Lung (tissue), 17 donors: ENCODE measurements at places on chromosomes 1 and 21.
A peak's percentile ranks its signal among the peaks of the same experiment; 100 is the strongest.

- DNase-seq = no peak
Measured at GRCh38 chr21:39316729-39317128, 3.3 kb upstream of the BRWD1 start.

DNA sequence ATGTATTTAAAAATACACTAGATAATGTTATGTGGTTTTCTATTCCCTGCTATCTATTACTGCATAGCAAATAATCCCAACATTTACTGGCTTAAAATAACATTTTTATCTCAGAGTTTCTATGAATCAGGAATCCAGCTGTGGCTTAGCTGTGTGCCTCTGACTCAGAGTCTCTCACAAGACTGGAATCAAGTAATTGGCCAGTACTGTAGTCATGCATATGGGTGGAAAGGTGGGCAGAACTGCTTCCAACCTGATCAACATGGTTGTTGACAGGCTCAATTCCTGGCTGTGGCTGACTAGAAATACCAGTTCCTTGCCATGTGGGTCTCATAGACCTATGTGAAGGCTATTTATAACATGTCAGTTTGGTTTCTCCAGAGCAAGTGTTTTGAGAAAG is 131.8 kb downstream of the PDE4B start:
- DNase-seq = no peak

DNA sequence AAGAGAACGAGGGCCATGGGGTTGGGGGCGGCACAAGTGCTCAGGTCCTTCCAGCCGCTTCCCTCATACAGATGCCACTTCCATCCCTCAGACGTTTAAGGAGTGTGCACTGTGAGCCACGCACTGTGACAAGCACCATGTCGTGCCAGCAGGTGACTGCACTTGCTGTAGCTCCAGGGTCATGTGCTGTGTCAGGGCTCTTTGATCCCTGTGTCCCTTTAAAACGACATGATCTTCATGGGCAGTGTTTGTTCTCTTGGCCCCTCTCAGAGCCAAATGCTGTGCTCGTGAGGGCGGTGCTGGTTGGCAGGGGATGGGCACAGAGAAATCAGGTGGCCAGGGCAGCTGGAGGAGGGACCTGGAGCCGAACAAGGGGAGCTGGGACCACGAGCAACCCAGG is 19.9 kb downstream of the IL10RB start:
- DNase-seq = no peak

GRCh38 chr1:1433804-1434130 is 1.7 kb upstream of the VWA1 start:
- peak; percentile 72 for DNase-seq

DNA sequence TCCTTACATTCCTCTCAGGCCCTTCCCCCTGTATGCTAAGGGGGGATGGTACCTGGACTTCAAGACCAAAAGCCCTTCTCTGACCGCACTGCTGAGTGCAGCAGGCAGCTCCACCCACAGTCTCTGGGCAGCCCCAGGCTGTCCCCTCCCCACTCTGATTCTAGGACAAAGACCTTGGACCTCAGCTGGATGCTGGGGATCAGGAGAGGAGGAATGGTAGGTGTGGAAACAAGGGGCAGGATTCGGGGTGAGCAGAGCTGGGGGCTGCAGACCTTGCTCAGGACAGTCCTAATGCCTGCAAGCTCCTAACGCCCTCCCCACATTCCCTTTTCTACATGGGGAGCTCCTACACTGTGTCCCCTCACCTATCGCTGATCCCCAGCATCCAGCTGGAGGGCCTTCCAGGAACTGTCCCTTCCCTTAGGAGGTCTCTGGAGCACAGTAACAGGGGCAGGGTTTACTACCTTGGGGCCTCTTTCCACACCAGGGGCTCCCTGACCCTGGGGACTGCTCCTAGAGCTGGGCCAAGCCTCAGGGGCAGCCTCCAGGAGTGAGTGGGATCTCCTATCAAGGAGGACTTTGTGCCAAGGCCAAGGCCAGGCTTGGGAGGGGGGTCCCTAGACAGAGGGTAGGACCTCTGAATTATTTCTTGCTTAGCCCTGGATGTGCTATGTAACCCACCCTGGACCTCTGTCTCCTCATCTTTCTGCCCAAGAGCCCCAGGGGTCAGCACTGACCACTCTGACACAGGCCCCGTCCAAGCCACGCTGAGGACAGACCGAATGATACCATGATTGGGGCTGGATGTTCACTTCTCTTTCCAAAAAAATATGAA is 5.6 kb downstream of the CLDN19 start:
- DNase-seq = no peak

- no peak for DNase-seq
Measured at GRCh38 chr1:236465231-236465958, 58.4 kb upstream of the LGALS8 start.

- no peak for DNase-seq
Measured at GRCh38 chr1:5617546-5617945, 374.7 kb downstream of the NPHP4 start.

GRCh38 chr1:24150234-24151174 is 7.6 kb upstream of the IL22RA1 start:
- peak; percentile 90 for DNase-seq

GRCh38 chr1:25028587-25028906 is 98.5 kb upstream of the RUNX3 start:
- DNase-seq = no peak

DNA sequence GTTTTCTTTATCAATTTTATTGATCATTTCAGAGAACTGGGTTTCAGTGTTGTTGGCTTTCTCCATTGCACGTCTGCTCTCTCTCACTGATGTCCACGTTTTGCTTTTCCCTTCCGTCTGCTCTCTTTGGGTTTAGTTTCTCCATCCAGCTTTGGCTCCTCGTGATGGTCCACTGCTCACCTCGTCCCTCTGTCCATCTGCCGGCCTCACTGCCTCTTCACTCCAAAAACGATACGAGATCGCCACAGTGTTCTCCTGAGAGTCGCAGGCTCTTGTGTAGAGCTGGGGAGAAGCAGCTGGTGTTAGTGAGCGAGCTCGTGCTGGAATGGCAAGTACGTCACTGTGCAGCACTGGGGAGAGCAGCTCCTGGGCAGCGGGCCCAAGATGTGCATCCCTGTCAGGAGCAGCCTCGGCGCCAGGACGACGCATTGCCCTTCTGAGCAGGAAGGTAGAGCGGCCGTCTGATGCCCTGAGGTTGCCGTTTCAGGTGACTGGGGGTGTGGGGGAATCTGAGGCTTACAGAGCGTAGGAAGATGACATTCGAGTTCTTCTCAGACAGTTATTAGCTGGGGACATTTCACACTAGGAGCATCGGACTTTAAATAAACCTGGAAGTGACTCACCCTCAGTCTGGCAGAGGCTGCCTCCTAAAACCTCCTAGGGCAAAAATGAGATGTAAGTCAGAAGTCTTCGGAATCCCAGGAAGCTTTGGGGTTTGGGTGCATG is 31.4 kb upstream of the PCBP3 start:
- DNase-seq = peak; percentile 58

DNA sequence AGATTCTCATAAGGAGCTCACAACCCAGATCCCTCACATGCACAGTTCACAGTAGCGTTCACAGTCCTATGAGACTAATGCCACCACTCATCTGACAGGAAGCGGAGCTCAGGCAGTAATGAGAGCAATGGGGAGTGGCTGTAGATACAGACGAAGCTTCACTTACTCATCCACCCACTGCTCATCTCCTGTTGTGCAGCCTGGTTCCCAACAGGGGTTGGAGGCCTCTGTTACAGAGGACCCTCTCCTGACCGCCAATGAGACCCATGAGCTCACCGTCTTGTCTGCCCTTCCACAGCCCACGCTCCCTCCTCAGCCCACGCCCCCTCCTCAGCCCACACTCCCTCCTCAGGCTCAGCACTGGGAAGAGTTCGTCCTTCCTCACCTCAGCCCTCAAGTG is 39.6 kb downstream of the RSPH1 start:
- DNase-seq = no peak

- DNase-seq = no peak
Measured at GRCh38 chr1:193448682-193449461, 262.5 kb upstream of the B3GALT2 start.

DNA sequence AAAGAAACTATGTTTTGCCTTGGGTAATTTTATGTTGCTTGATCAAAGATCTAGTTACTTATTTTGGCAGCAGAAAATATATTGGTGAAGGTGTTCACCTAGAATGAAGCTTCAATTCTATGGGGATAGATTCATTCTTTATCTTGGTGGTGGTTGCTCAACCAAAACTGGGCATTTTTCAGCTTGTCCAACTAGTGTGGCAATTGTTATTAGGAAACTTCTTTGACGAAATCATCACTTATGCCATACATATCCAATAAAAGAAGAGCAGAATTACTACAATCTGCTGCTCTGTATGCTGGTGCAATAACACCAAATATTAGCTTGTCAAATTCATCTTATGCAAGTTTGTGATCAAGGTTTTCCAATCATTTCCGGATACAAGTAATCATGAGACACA is 26.8 kb upstream of the TMPRSS15 start:
- DNase-seq = no peak

DNA sequence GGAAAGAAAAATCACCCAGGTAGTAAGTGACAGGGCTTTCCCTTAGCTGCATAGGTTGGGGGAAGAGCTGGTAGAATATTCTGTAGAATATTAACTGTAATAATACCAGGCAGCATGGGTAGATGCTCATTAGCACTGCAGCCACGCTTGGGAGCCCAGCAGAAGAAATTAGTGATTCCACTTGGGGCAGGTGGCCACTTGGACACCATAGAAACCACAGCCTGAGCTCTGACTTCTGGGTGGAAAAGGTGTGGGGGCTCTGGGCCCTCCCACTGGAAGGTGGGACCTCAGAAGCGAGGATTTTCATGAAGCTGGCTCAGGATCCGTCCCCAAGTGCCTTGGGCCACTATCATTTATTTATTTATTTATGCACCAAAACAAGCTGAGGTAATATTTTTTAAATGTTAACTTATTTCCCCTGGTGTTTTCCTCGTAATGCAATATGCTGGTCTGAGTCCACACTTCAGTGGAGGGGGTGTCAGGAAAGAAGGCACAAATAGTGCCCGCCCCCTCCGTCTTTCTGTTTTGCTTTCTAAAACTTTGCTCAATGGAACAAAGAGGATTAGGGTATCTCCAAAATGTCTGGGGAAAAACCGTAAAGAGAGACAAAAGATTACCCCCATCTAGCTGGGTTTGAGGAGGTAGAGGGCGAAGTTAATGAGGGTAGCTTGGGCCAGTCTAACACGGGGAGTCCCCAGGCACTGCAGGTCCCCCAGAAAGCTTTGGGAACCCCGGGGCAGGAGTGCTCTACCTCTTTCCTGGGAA is 75.2 kb upstream of the GADD45A start:
- no peak for DNase-seq

DNA sequence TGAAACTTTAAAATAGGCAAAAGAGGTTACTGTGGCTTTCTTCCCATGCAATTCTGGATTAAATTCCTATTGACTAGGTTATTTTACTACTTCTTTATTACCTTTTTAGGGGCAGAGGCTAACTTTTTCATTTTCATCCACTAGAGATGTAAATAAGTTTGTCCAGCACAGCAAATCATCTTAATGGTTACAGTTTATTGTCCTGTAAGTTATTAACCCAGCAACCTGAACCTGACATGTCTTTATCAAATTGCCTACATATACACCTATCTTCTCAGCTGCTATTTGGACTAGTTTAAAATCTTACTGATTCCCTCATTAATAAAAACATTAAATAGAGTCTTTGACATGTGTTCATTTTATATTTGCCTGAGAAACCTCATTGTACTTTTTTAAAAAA is 6.9 kb upstream of the SCYL3 start:
- DNase-seq = no peak

DNA sequence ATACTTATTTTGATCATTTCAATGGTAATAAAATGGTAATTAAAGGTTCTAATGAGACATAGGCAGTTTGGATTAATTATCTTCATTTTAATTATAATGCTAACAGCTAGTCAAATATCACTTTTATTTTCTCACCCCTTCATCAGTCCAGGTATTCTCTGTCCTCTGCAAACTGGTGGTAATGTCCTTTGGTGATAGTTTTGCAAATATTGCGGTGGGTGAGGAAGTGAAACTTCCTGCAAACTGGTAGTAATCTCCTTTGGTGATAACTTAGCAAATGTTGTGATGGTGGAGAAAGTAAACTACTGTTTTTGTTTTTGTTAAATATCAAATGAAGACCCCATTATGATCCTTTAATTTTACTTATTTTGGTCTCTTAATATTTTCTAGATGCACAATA is 209.0 kb downstream of the AMY1C start:
- no peak for DNase-seq
